Sigmoid colon (tissue), 7 donors: ENCODE measurements at places on chromosomes 12 and 14.
A peak's percentile ranks its signal among the peaks of the same experiment; 100 is the strongest.

DNA sequence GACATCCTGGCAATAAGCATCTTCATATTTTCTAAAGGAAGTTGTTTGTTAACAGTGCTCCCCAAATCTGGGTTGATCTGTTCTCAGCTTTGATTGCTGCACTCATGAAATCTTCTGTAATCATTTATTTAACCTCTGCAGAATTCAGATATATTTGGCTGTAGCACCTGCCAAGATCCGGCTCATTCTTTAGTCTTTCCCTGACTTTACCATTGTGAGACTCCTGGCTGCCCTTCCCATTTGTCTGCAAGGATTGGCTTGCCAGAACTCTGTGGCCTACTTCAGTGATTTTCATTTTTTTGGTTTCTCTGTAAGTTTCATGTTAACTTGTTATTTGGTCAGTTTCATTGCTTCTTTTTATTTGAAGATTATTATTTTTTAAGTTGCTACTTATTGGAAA is 191.2 kb upstream of the PLXNC1 start:
- no peak for DNase-seq

DNA sequence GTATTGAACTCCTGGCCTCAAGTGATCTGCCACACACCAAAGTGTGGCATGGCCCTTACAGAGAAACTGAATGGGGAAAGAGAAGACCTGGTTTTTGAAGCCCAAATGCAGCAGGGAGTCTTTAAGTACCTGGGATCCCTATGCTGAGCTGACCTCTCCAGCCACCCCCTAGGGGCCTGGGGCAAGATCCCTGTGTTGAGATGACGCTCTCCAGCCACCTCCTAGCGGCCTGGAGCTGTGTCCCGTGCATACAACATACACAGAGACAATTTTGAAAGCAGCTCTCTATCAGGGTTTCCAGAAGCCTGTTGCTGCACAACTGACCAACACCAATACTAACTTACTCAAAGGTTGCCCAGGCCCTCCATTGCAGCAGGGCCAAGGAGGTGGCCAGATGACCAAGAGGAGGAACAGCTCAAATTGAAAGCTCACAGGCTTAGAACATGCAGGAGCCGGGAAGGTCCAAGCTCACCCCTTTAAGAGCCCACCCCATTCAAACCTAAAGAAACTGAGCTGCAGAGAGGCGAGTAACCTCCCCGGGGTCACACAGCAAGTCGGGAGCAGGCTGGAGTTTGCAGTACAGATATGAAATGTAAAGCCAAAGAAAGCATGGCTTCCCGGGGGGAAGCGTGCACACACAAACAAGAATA is 31.5 kb downstream of the TTC7B start:
- peak; percentile 17 for DNase-seq

DNA sequence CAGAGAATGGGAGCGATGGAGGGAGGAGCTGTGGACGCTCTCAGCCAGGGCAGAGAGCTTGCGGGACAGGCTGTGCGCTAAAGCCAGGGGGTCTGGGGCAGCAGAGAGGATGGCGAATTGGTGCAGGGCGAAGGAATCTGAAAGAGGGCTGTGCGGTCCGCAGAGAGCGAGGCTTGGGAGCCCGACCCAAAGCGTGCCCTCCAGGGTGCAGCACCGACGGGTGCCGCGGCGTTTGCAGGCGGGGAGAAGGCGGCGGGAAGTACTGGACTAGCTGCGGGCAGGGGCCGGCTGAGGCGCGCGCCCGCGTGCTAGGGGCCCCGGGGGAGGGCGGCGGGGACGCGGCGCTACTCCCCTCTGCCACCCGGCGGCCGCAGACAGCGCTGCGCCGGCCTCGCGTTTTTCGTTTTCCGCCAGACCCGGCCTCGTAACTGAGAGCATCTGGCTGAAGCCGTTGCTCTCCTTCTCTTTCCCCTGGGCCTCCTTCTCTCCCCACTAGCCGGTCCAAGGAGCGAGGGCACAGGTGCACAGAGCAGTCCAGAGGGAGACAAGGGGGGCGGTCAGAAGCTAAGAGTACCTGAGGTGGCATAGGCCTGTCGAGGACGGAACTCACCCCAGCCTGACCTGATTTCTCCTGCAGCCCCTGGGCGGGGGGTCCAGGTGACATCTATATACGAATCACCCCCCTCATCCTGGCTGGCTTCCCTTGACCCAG is 24.9 kb downstream of the SLC6A12 start:
- DNase-seq, result no peak

GRCh38 chr12:59660921-59661597 is 65.2 kb downstream of the SLC16A7 start:
- DNase-seq, result no peak

- DNase-seq, result no peak
Measured at GRCh38 chr14:89325299-89325883, 91.6 kb downstream of the FOXN3 start.

GRCh38 chr12:66289485-66289884 is 12.8 kb upstream of the HELB start:
- DNase-seq, result no peak

DNA sequence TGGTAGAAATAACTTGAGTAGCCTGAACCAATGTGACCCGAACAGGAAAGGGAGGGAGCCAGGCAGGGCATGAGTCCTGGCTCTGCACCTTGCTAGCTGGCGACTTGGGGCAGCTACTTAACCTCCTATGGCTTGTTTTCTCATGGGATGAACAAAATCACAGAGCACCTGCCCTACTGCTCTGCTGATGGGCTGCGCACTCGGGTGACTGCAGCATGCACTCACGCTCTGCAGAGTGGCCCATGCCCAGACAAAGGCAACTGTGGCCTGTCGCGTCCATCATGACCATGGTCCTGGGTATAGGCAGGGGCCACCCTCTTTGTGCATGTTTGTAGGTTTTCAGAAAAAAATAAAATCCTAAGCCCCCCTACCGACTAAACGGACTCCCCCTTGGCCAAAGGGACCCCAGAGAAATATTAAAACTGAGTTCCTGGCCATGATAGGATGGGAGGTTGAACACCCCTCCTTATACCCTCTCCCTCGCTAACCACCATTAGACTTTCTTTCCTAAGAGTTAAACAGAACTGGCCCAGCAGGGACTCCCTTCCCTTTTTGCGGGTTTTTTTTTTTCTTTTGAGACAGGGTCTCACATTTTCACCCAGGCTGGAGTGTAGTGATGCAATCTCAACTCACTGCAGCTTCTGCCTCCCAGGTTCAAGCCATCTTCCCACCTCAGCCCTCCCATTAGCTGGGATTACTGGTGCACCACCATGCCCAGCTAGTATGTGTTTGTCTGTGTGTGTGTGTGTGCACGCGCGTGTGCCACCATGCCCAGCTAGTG is 32.5 kb downstream of the VWF start:
- DNase-seq, result peak; percentile 55

DNA sequence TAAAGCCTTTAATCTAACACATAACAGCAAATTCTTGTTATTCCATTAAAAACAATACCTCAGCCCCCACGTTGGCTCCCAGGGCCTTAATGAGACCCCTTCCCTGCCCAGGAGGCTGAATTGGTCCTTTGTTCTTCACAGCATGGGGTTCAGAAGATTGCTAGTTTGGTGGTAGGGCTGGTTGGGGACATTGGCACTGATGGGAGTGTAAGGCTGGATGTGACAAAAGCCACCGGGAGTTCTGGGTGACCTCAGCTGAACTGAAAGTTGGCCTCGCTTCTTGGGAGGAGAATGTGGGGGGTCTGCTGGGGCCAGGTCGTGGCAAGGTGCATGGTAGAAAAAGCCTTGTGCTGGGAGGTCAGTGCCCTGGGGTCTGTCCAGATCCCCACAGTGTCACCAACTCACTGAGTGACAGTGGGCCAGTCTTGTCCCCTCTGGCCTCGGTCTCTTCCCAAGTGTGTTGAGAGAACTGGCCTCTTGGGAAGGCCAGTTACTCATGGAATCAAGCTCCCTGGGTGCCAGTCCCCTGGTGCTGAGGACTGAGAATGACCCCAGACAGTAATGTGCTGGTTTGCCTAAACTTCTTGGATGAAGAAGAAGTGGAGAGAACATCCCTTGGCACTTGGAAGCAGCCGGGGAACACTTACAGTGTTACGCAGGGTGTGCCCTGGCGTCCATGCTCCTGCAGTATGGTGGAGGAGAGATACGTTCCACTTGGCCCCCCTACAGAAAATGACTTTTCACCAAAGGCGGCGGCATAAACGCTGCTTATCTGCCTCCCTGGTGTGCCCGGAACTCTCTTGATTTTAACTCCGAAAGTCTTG is 283.7 kb upstream of the RTL1 start:
- DNase-seq, result no peak

DNA sequence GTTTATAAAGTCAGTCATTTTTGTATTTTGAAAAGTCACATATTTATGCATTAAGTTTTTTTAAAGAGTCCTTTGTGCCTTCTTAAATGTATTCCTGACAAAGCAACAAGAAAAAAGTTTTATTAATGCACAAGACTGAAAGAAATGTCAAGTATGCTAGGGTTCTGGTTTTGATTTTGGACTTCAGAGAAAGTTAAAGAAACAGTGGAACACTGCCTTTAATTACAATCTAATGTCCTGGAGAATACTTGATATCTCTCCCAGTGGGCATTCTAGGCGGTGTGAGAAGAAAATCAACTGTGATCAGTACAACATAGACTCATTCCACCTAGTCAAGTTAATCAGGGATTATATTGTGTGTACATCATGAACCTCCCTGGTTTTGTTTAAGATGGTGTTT is 49.9 kb downstream of the PRICKLE1 start:
- DNase-seq, result no peak

- DNase-seq, result no peak
Measured at GRCh38 chr14:49173765-49174373, 412.3 kb downstream of the RPS29 start.
